ENCODE measurements at places on chromosomes 11 and 22. TPM values are rescaled to one million over a fixed set of nuclear protein-coding genes. Genes with fewer than 3 reads are reported as not detected.

DNA sequence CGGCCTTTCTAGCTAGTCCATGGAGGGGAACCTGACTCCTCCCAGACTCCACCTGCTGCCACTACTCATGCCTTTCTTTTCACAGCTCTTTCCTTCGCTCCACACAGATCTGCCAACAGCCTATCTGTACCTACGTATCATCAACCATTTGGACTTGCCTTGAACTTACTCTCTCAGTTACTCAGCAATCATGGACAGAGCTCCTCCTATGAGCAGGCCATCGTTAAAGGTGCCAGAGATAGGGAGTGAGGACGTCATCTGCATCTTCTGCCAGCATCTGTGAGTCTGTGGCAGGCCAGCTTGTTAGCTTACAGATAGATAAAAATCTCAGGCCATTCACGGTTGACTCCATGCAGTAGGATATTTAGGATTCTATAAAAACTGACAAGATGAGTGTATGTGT is 162.9 kb upstream of the ZBED5 start:
- peaks cover 12% of the 10 kb centered on the region for H3K4me1 ChIP-seq
- 0 out of 2 replicates have a peak overlapping the region, but pooled peaks have one; percentile 1 for H3K4me3 ChIP-seq
- 0 out of 2 replicates have a peak overlapping the region, but pooled peaks have one; percentile 16 for H3K27ac ChIP-seq
- DNase-seq: no peak

GRCh38 chr11:27124514-27125264 is 84.1 kb downstream of the BBOX1 start:
- H3K36me3 ChIP-seq: no peaks in the 10 kb centered on the region
- no peak for DNase-seq
- peaks cover 13% of the 10 kb centered on the region for H3K4me1 ChIP-seq
- no peak overlapping the region for H3K27ac ChIP-seq

DNA sequence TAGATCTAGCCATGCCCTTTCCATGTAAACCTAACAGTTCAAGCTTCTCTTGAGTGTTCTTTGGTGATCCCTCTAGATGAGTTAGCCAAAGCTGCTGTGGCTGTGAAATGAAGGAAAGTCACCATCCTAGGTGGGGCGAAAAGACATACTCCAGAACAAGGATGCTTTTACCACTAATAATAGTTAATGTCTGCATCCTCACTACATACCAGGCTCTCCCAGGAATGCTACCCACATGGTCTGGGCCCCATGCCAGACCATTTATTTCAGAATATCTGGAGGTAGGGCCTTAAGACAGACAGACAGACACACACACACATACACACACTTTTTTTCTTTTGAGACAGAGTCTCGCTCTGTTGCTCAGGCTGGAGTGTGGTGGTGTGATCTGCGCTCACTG is 14.7 kb downstream of the ABTB2 start:
- no peaks in the 10 kb centered on the region for H3K36me3 ChIP-seq
- H3K4me1 ChIP-seq: peaks cover 21% of the 10 kb centered on the region
- H3K27me3 ChIP-seq: no peaks in the 10 kb centered on the region
- H3K27ac ChIP-seq: no peak overlapping the region
- H3K4me3 ChIP-seq: no peak overlapping the region

Gene DGCR6
- 2.4 TPM for total RNA-seq

- H3K27ac ChIP-seq: no peak overlapping the region
- no peaks in the 10 kb centered on the region for H3K36me3 ChIP-seq
- no peaks in the 10 kb centered on the region for H3K27me3 ChIP-seq
- no peak overlapping the region for H3K4me3 ChIP-seq
- DNase-seq: no peak
Observed at GRCh38 chr22:31173386-31174145, 13.6 kb downstream of the RNF185 start.

DNA sequence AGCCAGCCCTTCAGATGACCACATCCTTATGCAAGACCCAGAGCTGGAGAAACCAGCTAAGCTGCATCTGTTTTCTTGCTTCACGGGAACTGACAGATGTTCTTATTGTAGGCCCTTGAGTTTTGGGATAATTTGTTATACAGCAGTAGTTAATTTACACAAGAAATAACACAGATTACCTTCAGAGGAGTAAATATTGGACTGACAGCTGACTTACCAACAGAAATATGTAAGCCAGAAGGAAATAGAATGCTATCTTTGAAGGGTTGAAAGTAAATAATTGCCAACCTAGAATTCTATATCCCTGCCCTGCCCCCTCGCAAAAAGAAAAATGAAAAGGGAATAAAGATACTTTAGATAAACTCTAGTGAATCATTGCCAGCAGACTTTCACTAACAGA is 124.1 kb downstream of the WNT7B start:
- H3K36me3 ChIP-seq: peaks cover 52% of the 10 kb centered on the region
- no peak for DNase-seq
- no peak overlapping the region for H3K27ac ChIP-seq
- H3K4me1 ChIP-seq: no peaks in the 10 kb centered on the region

DNA sequence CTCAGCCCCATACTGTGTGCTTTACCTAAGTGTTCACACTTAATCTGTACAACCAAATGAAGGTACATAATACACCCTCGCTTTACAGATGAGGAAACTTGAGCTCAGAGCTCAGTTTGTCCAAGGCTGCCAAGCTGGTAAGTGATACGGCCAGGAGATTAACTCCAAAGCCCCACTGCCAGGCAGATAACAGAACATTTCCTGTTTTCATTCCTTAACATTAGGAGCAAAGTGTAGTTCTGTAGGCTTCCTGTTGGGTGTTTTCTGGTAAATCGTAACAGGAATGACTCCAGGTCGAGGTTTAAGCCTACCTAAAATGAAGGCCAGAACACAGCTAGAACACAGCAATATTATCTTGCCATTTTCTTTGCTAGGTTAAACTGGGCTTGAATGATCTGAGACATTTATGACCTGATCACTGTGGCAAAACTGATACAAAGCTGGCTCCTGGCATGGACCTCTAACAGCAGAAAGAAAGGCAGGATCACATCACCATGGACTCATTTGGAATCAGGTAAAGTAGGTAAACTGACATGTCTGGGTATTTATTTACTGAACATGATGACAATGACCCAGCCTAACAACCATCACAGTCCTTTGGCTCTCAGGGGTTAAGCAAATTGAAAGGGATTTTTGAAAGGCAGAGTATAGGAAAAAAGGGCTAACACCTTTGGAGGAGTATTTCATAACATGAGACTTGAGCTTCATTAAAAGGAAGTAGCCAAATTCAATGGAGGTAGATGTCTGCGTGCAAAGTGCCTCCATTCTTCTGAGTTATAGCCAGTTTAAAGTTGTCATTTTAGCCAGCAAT is 3.9 kb upstream of the NUP50 start:
- peak overlapping the region; percentile 93 for H3K27ac ChIP-seq
- H3K27me3 ChIP-seq: no peaks in the 10 kb centered on the region
- H3K4me3 ChIP-seq: peak overlapping the region; percentile 17
- H3K4me1 ChIP-seq: peaks cover 36% of the 10 kb centered on the region

GRCh38 chr11:11217929-11218628 is 135.0 kb downstream of the CSNK2A3 start:
- peaks cover 18% of the 10 kb centered on the region for H3K4me1 ChIP-seq
- no peak overlapping the region for H3K4me3 ChIP-seq
- peaks cover 3% of the 10 kb centered on the region for H3K27me3 ChIP-seq
- no peak overlapping the region for H3K27ac ChIP-seq
- no peak for DNase-seq

DNA sequence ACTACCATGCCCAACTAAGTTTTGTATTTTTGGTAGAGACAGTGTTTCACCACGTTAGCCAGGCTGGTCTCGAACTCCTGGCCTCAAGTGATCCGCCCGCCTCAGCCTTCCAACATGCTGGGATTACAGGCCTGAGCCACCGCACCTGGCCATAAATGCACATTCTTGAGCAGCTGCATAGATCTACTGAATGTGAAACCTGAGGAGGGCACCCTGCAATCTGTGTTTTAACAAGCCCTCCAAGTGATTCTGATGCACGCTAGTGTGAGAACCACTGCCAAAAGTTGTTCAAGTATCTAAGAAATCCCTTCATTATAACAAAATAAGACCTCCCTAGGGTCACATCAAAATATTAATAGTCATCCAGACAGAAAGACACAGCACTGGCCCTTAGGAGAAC is 89.3 kb downstream of the RDX start:
- peaks cover 7% of the 10 kb centered on the region for H3K27me3 ChIP-seq
- no peak overlapping the region for H3K4me3 ChIP-seq
- no peak for DNase-seq
- no peaks in the 10 kb centered on the region for H3K36me3 ChIP-seq
- no peak overlapping the region for H3K27ac ChIP-seq

Gene JHY
- 1.4 TPM for total RNA-seq

Gene SYNGR1
- 35.3 TPM for total RNA-seq

DNA sequence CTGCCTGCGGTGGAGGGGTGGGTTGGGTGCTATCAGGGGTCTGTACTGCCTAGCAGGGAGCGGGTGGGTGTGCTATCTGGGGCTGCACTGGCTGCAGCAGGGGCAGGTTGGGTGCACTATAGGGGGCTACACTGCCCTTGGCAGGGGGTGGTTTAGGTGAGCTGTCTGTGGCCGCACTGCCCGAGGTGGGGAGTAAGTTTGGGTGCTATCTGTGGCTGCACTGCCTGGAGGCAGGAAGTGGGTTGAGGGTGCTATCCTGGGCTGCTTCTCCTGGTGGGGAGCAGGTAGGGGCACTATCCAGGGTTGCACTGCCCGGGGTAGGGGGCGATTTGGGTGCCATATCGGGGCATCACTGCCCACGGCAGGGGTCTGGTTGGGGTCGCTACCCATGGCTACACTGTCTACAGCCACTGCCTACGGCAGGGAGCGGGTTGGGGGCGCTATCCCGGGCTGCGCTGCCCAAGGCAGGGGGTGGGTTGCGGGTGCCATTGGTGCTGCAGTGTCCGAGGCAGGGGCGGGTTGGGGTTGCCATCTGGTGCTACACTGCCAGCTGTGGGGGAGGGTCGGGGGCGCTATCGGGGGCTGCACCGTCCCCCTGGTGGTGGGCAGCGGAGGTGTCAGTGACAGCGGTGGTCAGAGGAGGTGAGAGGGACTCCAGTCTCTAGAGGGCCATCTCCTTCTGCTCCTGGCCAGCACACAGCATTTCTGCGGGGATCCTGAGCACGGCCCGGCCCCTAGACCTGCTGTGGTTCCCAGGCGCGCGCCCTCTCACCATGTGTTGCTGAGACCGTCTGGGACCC is 1.3 kb upstream of the RFPL2 start:
- H3K36me3 ChIP-seq: no peaks in the 10 kb centered on the region
- peaks cover 51% of the 10 kb centered on the region for H3K4me1 ChIP-seq

Gene WBP2NL
- not detected for total RNA-seq

DNA sequence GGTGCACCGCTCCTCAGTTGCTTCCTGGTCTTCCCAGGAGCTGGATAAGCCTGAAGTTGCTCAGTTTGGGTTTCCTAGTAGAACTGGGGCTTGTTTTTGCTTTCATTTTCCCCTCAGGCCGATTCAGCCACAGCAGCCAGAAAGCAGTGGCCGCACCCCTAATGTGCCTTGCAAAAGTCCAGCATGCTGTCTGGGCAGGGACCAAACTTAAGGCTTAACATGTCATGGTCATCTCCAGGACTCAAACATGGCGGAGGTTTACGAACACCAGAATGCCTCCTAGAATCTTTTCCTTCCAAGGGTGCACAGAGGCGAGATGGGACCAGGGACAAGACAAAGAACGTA is 2.5 kb downstream of the GNG3 start:
- peak overlapping the region; percentile 100 for H3K27ac ChIP-seq
- peaks cover 38% of the 10 kb centered on the region for H3K36me3 ChIP-seq
- H3K4me1 ChIP-seq: peaks cover 49% of the 10 kb centered on the region
- no peak for DNase-seq
- H3K27me3 ChIP-seq: no peaks in the 10 kb centered on the region

DNA sequence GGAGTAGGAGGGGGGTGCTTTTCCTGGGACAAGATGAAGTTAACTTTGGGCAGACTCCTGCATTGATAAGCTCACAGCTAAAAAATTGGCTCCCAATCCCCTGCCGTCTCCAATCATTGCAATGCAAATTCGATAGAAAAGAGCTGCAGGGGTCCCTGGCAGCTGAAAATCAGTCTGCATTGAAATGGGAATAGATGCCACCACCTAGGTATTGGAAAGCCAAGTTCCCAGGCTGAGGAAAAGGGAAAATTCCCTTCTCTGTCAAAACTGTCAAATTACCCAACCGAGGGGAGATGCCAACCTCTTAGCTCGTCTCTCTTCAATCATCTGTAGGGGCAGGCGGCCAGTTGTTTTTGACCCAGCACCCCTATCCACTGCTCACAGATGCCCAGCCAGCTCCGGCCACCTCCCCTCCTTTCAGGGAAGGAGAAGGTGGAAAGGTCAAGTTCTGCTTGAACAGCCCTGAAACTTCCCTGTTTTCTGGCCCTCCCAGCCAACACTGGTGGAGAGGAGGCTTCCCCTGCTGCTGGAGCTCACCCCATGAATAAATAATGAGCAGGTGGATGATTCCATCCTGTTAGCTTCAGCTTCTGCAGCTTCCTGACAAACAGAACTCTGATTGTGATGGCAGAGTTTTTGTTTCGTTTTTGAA is 916.3 kb downstream of the TBC1D22A start:
- peaks cover 14% of the 10 kb centered on the region for H3K36me3 ChIP-seq
- H3K4me3 ChIP-seq: peak overlapping the region; percentile 46
- peak; percentile 22 for DNase-seq

Gene CD248
- total RNA-seq: 2.6 TPM

- no peak for DNase-seq
- peaks cover 7% of the 10 kb centered on the region for H3K27me3 ChIP-seq
- peaks cover 19% of the 10 kb centered on the region for H3K4me1 ChIP-seq
Observed at GRCh38 chr22:30809086-30809485, 114.4 kb downstream of the OSBP2 start.

DNA sequence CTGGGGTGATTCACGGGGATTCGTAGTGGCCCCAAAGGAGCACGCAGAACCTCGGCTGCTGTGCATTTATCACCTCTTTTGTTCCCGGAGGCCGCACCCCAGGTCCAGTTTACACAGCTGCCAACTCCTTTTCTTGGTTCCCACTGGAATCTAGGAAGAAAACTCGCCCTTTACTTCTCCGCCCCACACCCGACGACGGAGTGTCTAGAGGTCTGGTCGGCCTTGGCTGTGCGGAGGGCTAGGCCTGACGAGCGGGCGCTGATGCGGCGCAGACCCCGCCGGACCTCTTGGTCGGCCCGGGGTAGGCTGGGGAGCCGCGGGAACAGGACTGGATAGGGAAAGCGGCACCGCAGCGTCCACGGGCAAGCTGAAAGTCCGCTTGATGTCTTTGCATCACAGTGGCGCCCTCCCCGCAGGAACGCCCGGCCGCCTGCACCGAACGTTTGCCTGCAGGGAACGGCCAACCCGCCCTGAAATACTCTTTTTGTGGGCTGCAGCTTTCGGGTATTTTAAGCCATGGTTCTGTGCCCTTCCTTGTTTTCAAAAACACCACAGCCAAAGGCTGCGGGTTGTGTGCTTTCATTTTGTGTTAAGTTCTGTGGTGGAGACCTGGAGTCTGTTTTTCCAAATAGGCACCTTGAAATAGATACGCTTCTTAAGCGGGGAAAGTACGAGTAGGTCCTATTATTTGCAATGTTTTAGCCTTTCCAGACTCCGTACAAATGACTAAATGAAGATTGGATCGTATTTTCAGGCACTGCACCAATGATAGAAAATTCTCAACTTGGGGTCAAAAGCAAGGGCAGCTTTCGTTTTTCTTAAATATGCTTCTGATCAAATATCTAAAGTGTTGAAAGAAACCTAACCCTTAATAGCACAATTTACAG is 829 bp upstream of the ZBED5 start:
- no peaks in the 10 kb centered on the region for H3K27me3 ChIP-seq
- H3K4me1 ChIP-seq: peaks cover 31% of the 10 kb centered on the region
- DNase-seq: peak; percentile 79
- peaks cover 26% of the 10 kb centered on the region for H3K36me3 ChIP-seq
- peak overlapping the region; percentile 97 for H3K27ac ChIP-seq
